ENCODE measurements at places on chromosomes 1 and 21.

GRCh38 chr1:15941899-15942660 lies 33.8 kb downstream of the ZBTB17 start:
- DNase-seq, result no peak

- DNase-seq, result no peak
Observed at GRCh38 chr21:31766899-31767298, 35.0 kb upstream of the SCAF4 start.

DNA sequence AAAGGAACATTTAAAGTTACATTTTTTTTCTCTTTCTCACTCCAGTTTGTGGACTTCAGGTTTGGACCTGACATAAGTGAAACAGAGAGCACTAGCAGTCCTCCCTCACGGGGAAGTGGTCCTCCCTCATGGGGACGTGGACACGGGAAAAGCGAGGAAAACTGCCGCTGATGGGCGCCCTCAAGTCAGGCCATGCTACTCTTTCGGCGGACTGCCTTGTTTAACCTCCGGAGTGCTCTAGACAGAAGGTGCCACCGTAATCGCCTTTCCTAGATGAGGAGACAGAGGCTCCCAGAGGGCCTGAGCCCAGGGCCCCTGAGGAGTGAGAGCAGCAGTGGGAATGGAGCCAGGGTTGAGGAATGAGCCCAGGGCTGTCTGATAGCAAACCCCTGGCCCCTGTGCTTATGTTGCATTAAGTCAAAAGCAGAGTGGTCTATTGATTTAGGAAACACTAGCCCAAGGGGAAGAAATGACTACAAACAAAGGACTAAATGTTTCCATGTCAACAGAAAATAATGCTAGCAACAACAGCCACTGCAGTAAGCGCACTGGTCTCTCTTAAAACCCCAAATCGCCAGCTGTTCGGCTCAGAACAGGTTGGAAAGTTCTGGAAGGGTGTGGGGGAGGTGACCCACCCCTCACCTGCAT lies 84.1 kb downstream of the DMRTB1 start:
- DNase-seq, result no peak

- no peak for DNase-seq
Observed at GRCh38 chr1:14320518-14320917, 278.0 kb upstream of the KAZN start.

DNA sequence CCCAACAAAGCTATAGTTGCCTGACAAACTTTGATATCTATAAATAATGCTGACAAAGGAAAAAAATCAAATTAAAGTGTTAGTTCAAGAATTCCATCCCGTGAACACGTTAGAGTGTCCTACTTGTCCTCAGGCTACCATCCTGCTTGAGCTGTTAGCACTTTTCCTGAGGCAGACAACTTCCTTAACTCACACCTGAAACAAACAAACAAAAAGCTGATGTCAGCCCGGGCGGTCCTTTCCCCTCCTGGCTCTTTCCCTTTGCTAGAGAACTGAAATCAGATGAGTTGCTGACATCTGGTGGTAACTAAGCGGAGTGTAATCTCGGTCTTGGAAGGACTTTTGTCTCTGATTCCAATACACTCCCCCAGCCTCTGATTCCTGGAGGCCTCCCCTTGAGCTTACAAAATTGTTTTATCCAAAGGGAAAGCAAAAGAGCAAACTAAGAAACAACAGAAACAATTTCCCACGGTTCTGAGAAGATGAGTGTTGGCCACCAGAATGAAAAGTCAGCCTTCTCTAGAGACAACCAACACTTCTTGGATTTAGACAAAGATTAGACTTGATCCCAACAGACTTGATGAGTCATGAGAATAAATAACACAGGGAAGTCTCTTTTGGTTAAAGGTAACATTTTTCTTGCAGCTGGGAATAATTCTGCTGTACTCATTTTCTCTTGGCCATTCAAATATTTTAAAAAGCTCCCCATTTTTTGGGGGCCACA lies 135.4 kb downstream of the PROX1 start:
- DNase-seq, result peak; percentile 67

DNA sequence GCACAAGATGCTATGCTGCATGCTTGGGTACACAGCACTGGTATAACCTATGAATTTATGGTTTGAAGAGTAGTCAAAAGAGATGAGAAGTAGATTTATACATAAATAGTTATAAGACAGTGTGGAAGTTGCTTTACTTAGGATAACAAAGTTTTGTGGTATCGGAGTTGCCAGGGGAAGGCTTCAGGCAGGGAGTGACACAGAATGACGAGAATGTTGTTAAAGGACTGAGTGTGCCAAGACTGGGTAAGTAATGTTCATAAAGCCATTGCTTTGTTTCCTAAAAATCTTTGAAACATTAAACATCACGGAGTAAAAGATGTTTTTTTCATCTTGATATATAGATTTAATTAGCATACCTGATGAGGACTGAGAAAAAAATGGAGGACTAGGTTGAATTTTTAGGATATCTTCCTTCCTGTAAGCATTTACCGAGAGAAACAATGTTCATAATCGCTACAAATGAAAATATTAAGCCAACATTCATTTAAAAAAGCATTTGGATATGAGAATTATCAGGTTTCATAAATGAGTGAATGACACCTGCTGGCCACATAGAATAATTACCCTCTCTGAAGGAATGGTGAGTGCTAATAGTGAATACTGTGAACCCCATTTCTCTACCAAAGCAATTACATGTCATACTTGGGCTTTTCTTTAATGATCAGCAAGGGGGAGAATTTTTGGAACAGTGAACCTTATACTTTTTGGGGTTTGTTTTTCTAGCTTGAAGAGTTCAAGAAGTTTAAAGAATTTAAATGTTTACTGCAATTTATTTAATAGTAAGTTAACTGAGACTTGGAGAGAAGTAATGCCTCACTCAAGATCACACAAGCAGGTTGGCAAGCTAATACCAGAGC lies 28.4 kb downstream of the EXTL2 start:
- no peak for DNase-seq

GRCh38 chr1:47592296-47593012 lies 154.6 kb downstream of the FOXD2 start:
- no peak for DNase-seq

DNA sequence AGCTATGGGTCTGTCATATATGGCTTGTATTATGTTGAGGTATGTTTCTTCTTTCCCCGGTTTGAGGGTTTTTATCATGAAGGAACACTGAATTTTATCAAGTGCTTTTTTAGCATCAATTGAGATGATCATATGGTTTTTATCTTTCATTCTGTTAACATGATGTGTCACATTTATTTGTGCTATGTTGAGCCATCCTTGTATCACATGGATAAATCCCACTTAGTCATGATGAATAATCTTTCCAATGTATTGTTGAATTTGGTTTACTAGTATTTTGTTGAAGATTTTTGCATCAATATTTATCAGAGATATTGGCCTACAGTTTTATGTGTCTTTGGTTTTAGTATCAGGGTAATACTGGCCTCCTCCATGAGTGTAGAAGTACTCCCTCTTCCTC lies 61.7 kb downstream of the GPR137B start:
- no peak for DNase-seq

DNA sequence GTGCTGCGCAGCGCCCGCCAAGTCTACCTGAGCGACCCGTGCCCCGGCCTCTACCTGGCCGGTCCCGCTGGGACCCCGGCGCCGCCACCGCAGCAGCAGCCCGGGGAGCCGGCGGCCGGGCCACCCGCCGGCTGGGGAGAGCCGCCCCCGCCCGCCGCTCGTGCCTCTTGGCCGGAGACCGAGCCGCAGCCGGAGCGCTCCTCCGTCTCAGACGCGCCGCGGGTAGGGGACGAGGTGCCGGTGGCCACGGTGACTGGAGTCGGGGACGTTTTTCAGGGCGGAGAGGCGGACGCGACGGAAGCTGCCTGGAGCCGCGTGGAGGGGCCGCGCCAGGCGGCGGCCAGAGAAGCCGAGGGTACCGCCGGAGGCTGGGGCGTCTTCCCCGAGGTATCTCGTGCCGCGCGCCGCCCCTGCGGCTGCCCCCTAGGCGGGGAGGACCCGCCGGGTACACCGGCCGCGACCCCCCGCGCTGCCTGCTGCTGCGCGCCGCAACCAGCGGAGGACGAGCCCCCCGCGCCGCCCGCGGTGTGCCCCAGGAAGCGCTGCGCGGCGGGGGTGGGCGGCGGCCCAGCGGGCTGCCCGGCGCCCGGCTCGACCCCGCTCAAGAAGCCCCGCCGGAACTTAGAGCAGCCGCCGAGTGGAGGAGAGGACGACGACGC lies 646 bp downstream of the IER5 start:
- peak; percentile 65 for DNase-seq

DNA sequence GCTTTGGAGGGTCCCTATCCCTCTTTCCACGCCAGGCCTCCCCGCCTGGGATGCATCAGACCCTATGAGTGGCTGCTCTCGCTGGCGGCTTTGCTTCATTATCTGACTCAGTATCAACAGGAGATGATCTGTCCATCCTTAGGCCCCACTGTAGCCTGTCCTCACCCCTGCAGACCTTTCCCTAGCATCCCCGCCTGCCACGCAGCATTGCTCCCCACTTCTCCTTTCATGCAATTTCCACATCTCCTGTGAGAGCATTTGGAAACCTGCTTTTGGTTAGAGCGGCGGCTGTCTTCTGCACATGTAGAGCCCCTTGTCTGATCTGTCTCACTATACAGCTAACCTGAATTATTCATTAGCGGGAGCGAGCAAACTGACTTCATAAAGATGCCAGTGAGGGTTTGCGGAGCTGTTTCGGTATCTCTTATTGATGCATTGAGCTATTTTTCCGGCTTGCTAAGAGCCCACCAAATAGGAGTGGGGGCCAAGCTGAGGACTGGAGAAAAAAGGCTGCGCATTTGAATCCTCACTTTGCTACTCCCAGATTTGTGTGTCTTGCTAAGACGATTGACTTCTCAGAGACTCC lies 40.0 kb upstream of the ATP2B4 start:
- no peak for DNase-seq

Measured in retina (tissue), 1 donor.